Stimulated activated CD4-positive, alpha-beta T cell treated with anti-CD3 and anti-CD28 coated beads, TNF-alpha, amount 100 ng/mL, for 24 hours (primary cell): ENCODE measurements at places on chromosomes 5 and 9.

GRCh38 chr9:68851657-68852056 lies 146.6 kb downstream of the PIP5K1B start:
- DNase-seq, result no peak

GRCh38 chr5:111774525-111774924 lies 17.5 kb upstream of the NREP start:
- no peak for DNase-seq

DNA sequence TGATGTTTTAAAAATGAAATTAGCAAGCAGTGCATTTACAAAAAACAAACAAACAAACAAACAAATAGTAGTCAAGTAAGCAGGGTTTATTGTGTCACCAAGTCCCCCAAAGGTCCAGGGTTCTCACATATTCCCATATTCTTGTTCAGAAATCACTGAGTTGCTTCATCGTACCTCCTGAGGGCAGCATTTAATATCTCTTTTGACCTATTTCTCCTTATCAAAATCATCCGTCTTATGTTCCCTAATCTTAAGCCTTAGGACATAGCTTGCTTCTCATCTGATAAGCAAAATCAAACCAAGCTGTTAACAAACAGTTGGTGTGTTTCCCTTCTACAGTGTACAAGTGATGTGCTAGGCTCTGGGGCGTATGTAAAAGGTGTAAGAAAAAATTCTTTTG lies 109.5 kb upstream of the MAN2A1 start:
- DNase-seq, result no peak

DNA sequence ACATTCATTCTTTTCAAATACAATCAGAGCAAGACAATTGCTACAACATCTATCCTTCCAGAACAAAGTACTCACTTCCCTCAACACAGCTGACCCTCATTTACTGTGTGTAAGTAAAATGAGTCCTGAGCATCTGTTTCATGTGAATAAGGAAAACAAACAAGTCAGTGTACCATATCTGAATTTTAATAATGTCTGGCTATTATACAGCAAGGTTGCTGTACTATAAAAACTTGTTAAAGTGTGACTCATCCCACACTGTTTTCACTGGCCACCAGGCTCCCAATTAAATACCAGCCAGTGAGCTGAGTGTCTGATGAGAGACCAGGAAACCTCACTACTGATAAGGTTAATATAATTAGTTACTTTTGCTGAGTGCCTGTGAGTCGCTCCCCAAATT lies 339.8 kb downstream of the AGTPBP1 start:
- no peak for DNase-seq

DNA sequence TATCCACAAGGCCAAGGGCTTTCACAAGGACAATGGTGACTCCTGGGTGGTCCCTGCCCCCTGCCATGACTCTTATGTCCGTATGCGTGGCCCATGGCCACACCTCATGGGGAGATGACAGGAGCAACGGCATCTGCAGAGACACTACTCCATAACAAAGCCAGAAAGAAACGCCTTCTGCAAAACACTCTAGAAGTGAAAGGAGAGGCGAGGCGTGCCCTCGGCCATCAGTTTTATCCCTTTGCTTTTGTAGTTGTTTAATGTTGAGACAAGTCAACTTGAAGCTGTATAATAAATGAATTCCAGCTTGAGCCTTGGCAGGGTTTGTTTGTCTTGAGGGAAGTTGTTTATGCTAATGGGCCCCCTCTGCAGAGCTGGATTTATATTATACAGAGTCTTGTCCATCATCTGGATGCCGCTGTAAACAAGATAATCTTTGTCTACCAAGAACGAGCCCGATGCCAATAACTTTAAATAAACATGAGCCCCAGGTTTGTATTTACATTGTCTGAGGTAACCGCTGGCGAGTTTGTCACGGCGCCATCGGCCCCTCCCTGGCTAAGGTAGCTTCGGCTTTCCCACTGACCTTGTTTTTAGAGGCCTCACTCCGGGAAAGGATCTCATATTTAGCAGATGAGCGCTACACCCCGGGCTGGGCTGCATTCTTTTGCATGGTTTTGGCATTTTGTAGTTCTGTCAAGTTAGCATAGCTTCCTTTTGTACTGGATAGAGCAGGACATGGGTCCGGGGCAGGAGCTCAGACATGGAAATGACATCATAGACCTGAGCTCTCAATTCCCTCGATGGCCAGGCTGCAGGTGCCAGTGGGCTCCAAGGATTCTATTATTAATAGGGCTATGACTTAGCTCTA lies 165.3 kb downstream of the ERCC6L2 start:
- no peak for DNase-seq

GRCh38 chr5:149147676-149148075 lies 6.4 kb downstream of the ABLIM3 start:
- DNase-seq, result no peak

DNA sequence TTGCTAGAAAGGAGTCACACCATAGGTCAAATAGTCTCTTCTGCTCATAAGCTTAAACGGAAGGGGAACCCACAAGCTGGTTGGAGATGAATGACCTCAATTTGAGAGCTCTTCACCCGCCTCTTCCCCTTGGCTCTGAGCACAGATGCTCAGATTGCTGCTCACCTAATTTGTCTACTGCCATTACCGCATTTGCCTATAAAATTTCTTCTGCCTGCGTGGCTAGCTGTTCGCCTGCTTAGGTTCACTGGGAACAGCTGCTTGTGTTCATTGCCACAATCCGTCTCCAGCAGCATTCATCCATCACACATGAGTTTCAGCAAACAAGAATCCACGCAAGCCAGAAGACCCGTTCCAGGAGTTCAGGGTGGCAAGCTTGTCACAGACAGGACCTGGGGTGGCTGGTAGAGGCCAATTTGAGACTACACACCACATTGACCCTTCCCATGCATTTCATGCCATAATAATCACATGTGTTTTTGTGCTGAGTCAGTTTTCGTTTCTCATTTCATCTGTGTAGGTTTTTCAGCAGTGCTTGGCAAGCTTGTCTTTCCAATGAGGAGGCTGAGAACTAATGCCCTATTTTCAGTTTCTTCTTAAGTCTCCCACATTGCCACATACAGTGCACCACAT lies 50.2 kb upstream of the DNAH5 start:
- DNase-seq, result no peak

DNA sequence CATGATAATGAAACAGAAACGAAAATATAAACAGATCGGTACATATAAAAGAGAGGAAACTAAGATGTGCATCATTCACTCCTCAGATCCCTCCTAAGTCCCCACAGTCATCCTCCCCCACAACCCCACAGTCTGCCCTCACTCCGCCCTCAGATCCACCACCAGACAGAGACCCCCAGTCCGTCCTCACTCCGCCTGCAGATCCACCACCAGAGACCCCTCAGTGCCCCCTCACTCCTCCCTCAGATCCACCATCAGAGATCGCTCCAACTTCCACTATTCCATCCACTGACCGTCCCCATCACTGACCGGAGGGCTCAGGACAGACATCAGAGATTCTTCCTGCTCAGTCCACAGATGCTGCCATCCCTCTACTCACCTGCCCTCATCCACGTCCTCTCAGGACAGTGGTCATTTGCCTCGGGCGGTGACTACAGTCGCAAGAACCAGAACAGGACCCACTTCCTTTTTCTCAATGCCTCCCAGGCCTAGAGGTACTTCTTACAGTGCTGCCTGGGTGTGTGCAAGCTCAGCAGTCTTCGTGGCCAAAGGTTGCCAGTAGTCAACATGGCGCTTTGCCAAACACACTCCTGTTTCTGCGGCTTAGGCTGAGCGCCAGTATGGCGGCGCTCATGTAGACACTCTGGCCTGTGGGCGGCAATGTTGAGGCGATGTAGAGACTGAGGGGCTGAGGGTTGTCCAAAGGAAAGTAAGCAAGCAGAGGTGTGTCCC lies 8.3 kb upstream of the SPATA31C1 start:
- DNase-seq, result no peak

- DNase-seq, result no peak
Observed at GRCh38 chr9:91037511-91038482, 236.2 kb downstream of the SYK start.

- no peak for DNase-seq
Observed at GRCh38 chr5:5063533-5063953, 76.6 kb upstream of the ADAMTS16 start.

DNA sequence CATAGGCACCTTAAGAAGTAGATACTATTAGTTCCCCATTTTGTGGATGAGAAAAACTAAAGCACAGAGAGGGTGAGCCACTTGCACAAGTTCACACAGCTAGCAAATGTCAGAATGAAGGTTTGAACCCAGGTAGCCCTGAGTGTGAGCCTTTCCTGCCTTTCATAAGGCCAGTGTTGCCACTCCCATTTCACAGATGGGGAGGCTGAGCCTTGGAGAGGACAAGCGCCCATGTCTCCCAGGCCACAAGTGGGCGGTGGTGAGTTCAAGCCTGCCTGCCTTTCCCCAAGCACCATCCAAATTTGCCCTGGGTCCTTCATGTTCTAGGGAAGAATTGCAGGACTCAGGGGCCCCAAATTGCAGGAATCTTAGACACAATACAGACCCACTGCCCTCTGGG lies 50.6 kb downstream of the LHX2 start:
- no peak for DNase-seq

- no peak for DNase-seq
Observed at GRCh38 chr9:136597965-136598364, 52.1 kb upstream of the NOTCH1 start.

DNA sequence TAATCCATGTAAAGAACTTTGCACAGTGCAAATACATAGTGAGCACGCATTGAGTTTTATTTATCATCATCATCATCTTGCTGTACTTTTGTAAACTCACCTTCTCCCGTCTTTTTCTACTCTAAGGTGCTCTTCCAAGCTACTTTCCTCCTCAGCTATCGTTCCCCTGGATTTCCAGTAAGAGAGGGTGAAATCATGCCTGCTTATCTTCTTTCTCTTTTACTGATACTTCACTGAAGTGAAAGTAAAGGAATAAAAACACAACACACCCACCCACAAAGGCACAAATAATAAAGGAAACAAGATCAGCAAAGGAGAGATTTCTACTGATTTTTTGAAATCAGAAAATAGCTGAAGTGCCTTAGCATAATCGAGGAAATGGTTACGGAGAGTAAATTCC lies 509.9 kb downstream of the RAB3C start:
- no peak for DNase-seq

DNA sequence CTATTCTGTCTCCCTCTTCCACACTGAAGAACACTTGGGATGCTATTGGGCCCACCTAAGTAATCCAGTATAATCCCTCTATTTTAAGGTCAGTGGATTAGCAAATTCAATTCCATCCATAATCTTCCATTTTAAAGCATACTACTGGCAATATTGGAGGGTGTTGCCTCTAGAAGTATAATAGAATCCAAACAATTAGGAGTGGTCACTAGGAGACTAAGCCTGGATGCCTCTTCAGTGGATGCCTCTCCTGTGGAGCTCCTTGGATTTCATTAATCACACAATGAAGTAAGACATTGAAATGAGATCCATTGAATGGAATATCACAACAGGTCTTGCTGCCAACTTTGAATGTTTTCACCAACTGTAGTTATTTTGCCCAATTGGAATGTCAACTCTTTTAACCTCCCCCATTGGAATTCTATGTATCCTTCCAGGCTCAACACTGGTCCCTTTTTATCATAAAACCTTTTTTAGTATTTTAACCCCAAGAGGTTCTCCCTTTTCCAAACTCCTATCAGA lies 311.6 kb downstream of the PLK2 start:
- no peak for DNase-seq

GRCh38 chr5:60259730-60260129 lies 366.2 kb upstream of the PDE4D start:
- DNase-seq, result no peak

- no peak for DNase-seq
Observed at GRCh38 chr5:7881091-7881490, 12.1 kb downstream of the MTRR start.

DNA sequence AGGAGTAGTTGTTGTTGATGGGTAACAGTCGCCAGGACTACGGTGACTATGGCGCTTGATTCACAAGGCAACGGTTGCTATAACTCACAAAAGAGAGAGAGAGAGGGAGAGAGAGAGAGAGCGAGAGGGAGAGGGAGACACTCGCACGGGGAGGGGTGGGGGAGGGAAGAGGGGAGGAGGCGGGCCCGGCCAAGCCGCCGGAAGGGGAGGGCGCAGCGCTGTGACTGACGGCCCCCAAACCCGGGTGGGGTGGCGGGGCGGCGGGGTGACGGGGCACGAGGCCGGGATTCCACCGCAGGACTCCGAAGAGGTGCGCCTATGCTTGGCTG lies at the start of gene RFX3:
RFX3 (minus strand) TSS at position 166 of the 329 bp plus-strand sequence. CDS start 130,413 bp downstream, outside the sequence.
- DNase-seq, result peak; percentile 85

- DNase-seq, result no peak
Observed at GRCh38 chr5:126633552-126633951, 32.8 kb downstream of the PHAX start.

DNA sequence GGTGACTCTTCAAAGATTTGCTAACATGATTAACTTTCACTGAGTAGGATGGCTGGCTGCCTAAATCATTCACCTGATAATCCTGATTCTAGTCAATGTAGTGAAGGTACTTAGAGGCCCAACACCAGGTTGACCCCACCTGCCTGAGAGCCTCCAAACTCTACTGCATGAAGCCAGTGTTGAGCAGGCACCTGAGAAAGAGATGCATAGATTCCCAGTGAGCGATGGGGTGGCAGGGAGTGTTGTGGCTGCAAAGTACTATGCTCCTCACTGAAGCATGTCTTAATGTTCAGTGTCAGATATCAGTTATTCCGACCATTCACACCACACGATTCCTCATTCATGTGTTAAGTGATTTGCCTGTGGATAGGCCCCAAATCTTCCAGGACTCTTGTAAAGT lies 804.4 kb downstream of the TLE4 start:
- DNase-seq, result no peak

DNA sequence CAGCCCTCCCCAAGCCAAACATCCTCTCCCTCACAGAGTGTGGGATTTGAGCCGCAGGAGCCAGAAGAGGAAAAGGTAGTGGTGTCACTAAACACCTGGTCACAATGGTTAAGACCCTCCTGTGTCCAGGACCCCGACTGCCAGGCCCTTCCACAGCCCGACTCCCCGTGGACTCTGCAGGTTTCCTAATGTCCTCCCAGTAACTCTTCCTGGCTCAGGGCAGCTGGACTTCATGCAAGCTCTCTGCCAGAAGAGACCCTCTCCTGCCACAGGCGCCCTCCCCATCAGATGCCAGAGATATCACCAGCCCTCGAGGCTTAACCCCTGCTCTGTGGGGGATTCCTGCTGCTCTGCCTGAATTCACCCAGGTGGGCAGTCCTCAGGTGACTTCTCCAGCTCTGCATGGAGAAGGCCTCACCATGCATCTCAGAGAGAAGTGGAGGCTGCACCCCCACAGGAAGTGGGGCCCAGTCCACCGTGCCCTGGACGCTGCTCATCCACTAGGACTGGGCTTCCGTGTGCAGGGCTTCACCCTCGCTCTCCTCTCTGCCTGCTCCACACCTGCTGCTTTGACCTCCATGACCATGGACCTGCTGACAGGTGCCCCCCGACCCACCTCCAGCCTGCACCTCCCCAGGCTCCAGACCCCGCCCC lies 111.2 kb downstream of the ADAMTS2 start:
- DNase-seq, result no peak
